ENCODE measurements at places on chromosomes 12 and 14.

- no peak for DNase-seq
Observed at GRCh38 chr12:121538699-121539061, 42.1 kb downstream of the KDM2B start.

DNA sequence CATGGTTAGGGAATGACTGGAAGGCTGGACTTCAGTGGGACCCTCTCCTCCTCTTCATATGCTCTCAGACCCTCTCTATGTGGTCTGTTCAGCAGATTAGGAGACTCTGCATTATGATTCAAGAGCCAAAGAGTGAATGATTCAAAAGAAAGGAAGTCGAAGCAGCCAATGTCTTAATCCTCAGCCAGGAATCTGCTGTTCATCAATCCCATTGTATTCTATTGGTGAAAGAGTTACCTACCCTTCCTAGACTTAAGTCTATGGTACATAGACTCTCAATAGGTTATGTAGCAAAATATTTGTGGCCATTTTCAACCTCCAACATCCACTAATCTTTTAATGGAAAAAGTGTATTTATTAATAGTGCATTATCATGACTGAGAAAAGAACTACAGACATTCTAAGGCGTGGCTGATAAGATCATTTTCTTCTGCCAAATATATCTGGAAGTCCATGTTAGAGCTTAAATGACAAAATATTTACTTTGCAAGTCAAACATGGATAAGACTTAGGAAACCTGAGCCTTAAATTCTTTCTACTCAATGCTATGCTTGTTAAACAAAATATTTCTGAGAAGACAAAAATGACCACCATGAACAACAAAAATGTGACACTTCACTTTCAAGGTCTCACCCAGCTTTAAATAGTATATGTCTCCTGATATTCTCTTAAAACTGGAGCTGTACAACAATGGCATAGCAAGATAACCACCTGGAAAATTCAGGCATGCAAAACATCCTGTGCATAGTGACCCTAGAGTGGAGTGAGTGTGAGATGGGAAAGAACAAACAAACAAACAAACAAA is 1100.6 kb downstream of the GALC start:
- no peak for DNase-seq

- no peak for DNase-seq
Observed at GRCh38 chr14:99672506-99673304, 11.4 kb upstream of the CYP46A1 start.

- peak; percentile 29 for DNase-seq
Observed at GRCh38 chr12:30823156-30823699, 68.5 kb upstream of the CAPRIN2 start.

GRCh38 chr14:102922490-102923200 is at the start of gene AMN:
AMN (plus strand) TSS chr14:102922663; CDS start chr14:102922689, 26 bp downstream.
- DNase-seq = no peak

DNA sequence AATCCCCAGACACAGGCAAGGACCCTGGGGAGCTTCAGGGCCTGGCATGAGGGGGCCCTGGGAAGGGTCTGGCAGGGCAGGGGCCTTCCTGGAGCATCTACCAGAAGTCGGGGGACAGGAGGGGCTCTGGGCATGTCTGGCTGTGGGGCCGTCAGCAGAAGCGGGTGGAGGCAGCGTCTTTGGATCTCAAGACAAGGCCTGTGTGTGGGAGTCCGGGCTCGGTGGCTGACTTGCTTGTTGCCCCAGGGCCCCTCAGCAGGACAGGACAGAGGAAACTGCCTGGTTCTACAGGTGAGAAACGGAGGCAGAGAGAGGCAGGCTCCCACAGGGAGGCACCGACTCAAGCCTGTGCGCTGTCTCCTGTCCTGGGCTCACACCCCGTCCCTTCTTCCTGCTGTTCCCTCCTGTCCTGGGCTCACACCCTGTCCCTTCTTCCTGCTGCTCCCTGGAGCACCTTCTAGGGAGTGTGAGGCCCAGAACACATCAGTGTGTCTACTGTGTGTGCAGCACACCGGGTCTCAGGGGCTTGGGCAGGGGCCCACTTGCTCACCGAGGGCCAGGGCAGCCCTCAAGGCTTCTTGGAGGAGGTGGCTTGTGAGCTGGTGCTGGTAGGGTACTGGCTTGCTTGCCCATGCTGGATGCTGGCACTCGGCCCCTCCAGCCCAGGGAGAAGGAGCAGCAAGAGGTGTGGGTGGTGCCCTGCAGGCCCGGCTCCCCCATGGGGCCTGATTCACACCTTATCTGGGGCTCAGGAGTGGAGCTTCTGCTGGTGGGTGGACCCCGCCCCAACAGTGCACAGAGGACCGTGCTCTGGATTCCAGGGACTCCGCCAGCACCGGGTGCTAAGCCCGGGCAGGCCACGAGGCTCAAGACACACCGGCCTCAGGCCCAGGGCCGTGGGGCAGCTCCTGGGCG is 14.9 kb downstream of the ASPG start:
- no peak for DNase-seq

DNA sequence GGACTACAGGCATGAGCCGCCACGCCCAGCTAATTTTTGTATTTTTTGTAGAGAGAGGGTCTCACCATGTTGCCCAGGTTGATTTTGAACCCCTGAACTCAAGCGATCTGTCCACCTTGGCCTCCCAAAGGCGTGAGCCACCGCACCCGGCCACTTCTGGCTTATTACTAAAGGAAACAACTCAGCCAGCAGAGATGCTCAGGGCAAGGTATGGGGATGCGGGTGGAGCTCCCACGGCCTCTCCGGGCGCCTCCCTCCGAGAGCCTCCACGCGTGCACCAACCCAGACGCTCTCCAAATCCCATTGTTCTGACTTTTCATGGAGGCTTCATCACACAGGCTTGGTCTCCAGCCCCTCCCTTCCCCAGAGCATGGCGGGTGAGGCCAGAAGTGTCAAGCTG is 6.1 kb upstream of the GPR132 start:
- no peak for DNase-seq

- no peak for DNase-seq
Observed at GRCh38 chr14:93984070-93984469, 7.7 kb upstream of the ASB2 start.

DNA sequence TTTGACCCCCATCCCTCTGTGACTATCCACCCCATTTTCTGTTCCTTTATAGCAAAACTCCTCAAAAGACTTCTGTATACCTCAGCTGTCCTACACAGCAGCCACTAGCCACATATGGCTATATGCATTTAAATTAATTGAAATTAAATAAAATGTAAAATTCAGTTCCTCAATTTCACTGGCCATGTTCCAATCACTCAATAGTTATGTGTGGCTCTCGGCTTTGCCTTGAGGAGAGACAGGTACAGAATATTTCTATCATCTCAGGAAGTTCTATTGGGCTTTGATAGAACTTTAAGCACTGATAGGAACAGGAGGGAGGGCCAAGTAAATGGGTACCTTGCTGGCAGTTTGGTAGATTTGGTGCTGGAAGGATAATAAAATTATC is 280.3 kb upstream of the AMIGO2 start:
- DNase-seq = no peak

GRCh38 chr12:98109266-98109665 is 406.1 kb upstream of the TMPO start:
- no peak for DNase-seq

DNA sequence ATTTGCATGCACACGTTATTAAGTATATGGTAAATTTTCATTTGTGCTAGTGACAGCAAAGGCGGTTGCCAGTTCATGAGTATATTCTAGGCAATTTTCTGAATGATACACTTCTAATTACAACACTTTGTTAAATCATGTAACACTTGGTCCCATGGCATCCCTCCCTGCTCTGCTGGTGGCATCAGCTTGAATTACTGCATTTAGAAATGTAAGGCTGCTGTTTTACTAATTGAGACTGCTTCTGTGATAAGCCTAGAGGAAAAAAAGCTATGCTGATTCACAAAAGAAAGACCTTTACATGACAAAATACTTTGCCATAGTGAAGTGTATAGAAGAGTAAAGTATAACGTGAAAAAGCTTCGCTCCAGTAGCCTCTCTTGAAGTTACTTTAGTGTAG is 636.1 kb downstream of the KCNH5 start:
- no peak for DNase-seq
